Kidney glomerular epithelial cell (primary cell): ENCODE measurements at places on chromosomes 5 and 9.

- DNase-seq = no peak
Observed at GRCh38 chr5:107979900-107980299, 309.2 kb upstream of the EFNA5 start.

- DNase-seq = no peak
Observed at GRCh38 chr5:66728049-66728448, 131.9 kb downstream of the MAST4 start.

DNA sequence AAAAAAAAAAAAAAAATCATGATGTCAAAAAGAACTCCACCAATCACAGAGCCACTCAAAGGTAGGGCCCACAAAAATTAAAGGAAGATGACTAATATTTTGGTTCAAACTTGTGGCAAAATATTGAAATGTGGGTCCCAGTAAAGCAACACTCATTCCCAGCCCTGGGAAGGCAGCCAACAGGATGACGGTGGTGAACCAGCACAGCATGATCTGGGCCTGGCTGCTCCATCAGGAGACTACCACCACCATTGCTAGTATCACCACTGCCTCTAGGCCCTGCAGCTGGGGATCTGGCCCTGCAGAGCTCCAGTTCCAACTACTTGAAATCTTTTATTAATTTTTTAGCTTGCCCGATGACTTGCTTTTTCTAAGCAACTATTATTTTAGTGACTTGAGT, 206.8 kb upstream of the ITGA1 start:
- no peak for DNase-seq

GRCh38 chr9:118577121-118577520, 792.1 kb downstream of the BRINP1 start:
- peak; percentile 83 for DNase-seq

DNA sequence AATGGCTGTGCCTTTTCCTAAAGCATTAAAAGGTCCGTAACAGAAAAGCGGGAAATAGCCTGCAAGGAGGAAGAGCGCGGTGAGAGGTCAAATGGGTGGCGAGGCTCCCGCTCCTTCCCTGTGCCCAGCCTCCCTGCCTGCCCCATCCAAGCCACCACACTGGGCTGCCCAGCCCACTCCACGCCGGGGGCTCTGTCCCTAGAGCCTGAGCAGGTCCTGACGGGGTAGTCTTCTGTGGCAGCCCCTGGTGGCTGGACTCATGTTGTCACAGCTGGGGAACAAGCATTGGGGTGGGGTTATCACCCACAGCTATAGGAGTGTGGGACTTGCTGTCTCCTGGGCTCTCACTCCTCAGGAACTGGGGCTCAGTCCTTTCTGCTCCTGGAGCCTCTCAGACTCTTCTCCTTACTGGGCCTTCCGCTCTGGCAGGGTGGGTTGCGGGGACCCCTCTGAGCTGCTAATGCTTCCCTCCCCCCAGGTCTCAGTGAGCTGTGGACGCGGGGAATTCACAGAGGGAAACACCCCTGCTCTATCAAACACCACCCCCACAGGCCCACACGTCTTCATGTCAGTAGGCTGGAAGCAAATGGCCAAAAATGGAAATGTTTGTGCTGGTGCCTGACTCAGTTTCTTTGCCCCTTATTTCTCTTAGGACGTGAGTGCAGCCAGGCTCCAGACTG, 152.4 kb upstream of the PHYKPL start:
- no peak for DNase-seq

DNA sequence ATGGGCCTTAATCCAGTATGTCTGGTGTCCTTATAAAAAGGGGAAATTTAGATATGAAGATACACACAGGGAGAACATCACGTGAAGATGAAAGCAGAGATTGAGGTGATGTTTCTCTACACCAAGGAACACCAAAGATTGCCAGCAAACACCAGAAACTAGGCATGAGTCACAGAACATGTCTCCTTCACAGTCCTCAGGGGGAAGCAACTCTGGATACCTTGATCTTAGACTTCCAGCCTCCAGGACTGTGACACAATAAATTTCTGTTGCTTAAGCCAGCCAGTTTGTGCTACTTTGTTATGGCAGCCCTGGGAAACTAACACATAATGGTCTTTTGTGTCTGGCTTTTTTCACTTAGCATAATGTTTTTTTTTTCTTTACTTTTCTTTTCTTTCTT, 41.2 kb upstream of the STRBP start:
- DNase-seq = no peak

DNA sequence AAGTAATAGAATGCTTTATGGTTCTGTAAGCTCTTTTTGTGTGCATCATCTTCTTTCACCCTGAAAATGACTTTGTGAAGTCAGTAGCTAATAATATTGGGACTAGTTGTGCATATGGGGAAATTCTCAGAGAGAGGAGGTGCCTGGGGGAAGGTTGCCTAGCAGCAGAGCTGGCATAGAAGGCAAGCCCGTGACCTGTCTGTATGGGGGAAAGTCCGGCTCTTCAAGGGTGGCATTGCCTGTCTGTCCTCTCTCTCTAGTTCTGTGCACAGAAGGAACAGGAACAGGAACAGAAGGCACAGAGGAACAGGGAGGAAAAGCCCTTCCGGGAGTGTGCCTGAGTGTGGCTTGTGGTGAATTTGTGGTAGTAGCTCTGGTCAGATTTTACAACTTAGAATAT, 33.1 kb downstream of the SH3GL2 start:
- DNase-seq = no peak
